Dorsolateral prefrontal cortex (tissue), 122 donors: ENCODE measurements at places on chromosomes 4 and X. TPM values are rescaled to one million over a fixed set of nuclear protein-coding genes. Genes with fewer than 3 reads are reported as not detected.
A peak's percentile ranks its signal among the peaks of the same experiment; 100 is the strongest.

ZNF157 gene
- total RNA-seq, result 2.6 TPM

GPR173 gene
- 20.7 TPM for total RNA-seq

UCP1 gene
- not detected for total RNA-seq

CPLX1 gene
- total RNA-seq, result 196 TPM

DNA sequence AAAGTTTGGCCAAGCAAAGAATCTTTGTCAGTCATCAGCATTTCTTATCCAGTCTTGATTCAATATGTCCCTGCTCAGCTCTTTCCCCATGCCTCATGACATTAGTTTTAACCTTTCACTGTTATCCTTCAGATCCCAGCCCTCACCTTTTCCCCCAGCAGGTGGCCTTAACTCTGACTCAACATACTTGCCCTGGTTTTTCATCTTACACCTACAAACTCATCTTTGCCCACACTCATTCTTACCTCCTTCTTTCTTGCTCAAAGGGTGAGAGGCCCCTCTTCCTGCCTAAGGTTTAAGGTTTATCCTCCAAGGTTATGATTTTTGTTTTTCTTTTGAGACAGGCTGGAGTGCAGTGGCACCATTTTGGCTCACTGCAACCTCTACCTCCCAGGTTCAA is 10.6 kb upstream of the ANXA5 start:
- DNase-seq, result no peak

DMRTC1 gene
- total RNA-seq, result 2.7 TPM

DNA sequence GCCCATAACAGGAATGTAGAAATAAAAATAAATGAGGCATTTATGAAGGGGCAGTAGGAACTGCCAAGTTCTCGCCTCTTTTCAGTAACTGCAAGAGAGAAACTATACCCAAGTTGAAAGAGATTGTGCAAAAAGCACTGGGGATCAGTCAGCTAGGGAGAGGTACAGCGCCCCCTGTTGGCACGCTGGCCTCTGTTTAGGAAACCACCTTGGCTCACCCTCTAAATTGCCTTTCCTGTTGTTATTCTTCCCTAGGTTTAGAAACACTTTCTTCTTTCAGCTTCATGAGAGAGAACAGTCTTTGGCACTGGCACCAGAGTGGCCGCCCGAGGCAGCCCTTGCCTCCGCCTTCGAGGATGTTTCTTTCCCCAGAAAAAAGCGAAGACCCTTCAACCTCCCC is 348.5 kb downstream of the MID1IP1 start:
- DNase-seq, result peak; percentile 65

GRCh38 chr4:145203410-145203809 is 23.0 kb upstream of the OTUD4 start:
- no peak for DNase-seq

GRCh38 chr4:54645830-54646229 is 11.9 kb upstream of the KIT start:
- DNase-seq, result no peak

IL9R gene
- total RNA-seq, result 0.24 TPM

- DNase-seq, result no peak
Observed at GRCh38 chr4:54571293-54572151, 86.2 kb upstream of the KIT start.

GRCh38 chrX:131595120-131595519 is 51.2 kb downstream of the OR13H1 start:
- no peak for DNase-seq

GBA3 gene
- 0.85 TPM for total RNA-seq

- no peak for DNase-seq
Observed at GRCh38 chr4:3657902-3658529, 108.2 kb upstream of the ADRA2C start.

- DNase-seq, result no peak
Observed at GRCh38 chrX:142296421-142296820, 91.3 kb upstream of the MAGEC2 start.

MSX1 gene
- 11.8 TPM for total RNA-seq

- peak; percentile 17 for DNase-seq
Observed at GRCh38 chr4:98260047-98260578, 1.1 kb upstream of the RAP1GDS1 start.

DNA sequence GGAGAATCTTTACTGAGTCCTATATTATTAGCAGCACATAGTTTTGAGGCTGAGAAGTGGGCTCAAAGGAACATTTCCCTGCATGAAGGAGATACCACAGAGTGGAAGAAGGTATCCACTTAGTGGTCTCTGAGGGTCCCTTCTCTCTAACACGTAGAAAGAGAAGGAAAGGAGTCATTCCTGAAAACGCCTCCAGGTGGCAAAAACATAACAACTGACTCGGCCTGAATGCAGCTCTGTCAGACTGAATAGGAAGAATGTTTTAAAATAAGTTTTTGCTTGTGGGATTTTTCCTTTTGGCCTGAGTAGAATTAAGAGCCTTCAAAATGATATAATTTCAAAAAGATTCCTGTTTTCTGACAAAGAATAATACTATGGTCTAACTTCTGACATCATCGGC is 23.3 kb downstream of the RPGR start:
- no peak for DNase-seq

UGT2B10 gene
- not detected for total RNA-seq

GRCh38 chr4:119536572-119537528 is 91.8 kb downstream of the PDE5A start:
- DNase-seq, result no peak

DNA sequence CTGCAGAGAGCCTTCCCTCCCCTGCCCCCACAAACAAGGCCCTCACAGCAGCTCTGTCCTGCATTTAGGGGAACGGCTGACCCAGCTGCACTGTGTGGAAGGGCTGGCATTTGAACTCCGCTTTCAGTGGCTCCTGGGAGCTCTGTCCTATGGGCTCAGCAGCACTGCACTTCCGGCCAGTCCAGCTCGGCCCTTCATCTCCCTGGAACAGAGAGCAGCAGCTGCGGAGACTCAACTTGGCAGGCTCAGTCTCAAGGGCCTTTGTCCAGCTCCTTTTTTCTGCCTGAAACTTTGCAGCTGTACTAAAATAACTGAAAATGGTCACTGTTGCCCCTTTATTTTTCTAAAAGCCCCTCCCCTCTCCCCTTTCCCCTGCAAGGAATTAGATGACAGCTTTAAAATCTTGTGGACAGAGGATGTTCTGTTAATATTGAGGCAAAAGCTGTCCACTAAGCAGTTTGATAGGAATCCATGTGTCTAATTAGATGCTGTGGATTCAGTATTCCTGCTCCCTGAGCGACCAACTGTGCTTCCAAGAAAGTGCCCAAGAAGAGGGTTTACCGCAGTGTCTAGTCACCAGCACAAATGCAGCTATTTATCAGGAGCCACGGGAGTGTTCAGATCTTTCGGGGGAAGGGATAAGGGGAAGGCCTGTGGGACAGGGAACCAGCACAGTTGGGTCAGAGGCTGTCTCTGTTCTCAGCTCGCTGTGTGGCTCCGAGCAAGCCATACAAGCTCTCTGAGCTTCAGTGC is 133.1 kb downstream of the AFAP1 start:
- DNase-seq, result peak; percentile 74

DNA sequence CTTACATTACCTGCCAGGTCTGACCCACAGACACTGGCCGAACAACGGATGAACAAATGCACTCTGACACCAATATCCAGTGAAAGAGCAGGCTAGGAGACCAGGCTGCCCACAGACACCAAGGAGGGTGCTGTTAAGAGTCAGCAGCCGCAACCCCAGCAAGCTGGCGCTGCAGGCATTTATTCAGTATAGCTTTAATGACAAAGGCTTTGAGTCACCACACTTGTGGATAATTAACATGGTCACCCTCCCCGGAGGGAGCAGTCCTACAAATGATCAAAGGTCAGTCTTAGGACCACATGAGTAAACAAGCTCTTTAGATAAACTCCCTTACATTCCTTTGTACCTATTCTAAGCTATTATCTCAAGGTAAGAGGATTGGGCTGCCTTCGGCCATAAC is 368.5 kb upstream of the GRID2 start:
- DNase-seq, result no peak

DNA sequence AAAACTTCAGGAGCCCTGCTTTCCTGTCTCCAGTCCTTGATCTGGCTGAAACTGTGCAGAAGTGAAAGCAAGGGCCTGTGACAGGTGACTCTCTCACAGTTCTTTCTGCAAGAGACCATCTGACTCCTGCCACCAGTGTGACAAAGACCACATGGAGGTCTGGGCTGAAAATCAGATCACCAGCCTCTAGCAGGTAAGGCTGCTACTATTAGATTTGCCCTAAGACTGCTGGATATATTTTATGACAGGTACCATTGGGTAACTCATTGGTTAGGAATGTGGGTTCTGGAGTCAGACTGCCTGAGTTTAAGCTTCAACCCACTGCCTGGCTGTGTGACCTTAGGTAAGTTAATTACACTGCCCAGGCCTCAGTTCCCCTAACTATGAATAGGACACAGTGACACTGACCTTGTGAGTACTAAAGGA is 163.3 kb upstream of the SLC7A11 start:
- DNase-seq, result no peak

GRCh38 chr4:54423066-54423465 is 194.0 kb downstream of the PDGFRA start:
- no peak for DNase-seq

DNA sequence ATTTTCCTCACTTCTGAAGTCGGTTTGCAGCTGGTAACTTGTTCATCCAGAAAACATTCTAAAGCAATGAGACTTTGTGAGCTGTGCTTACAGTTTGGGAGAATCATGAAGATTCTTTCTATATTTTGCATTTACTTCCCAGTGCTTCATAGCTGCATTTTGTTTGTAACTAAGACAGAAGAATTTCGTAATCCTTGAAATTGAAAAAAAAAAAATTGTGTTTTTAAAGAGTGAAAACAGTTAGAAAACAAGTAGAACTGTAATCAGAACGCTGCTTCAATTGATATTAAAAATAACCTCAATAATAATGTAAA is 392.4 kb downstream of the UNC5C start:
- no peak for DNase-seq

- no peak for DNase-seq
Observed at GRCh38 chr4:28317221-28317620, 1456.6 kb downstream of the STIM2 start.

- no peak for DNase-seq
Observed at GRCh38 chr4:175560604-175561003, 251.5 kb downstream of the GPM6A start.

NSG1 gene
- 117 TPM for total RNA-seq

- DNase-seq, result no peak
Observed at GRCh38 chr4:54050214-54050904, 14.0 kb downstream of the CHIC2 start.

BEX5 gene
- total RNA-seq, result 42.1 TPM
